ENCODE measurements at places on chromosomes 7 and 10.
A peak's percentile ranks its signal among the peaks of the same experiment; 100 is the strongest.

DNA sequence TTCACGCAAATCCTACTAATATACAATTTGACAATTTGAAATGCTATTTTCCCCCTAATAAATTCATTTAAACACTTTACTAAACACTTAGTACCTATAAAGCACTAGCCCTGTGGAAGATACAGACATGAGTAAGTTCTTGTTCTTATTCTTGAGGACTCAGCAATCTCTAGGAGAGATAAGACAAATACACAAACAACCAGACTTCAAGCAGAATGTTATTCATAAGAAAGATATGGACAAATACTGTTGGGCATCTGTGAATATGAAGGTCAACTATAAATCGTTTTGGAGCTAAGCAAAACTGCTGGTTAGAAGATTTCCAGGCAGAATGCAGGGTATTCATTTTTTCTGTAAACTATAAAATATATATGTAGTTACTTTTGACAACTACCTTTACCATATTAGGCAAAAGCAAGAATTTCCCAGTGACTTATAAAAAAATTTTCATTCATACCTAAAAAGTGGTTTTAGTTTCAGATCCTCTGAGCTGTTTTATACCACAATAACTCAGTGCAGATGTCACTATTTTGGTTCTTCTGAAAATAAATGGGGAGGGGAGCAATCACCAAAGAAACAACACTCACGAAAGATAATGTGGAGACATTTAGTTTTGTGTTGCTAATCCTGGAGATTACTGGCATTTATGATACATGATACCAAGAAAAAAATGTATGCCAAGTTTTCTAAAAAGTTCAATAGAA is 3.8 kb downstream of the VPS41 start:
- DNase-seq, result no peak

GRCh38 chr7:39637963-39638485 is 14.7 kb downstream of the RALA start:
- no peak for DNase-seq

- no peak for DNase-seq
Measured at GRCh38 chr7:150954986-150955518, 23.1 kb downstream of the KCNH2 start.

GRCh38 chr7:6148724-6149360 is 117.7 kb downstream of the ANKRD61 start:
- no peak for DNase-seq

- DNase-seq, result peak; percentile 37
Measured at GRCh38 chr7:31488562-31489203, 25.2 kb upstream of the ITPRID1 start.

DNA sequence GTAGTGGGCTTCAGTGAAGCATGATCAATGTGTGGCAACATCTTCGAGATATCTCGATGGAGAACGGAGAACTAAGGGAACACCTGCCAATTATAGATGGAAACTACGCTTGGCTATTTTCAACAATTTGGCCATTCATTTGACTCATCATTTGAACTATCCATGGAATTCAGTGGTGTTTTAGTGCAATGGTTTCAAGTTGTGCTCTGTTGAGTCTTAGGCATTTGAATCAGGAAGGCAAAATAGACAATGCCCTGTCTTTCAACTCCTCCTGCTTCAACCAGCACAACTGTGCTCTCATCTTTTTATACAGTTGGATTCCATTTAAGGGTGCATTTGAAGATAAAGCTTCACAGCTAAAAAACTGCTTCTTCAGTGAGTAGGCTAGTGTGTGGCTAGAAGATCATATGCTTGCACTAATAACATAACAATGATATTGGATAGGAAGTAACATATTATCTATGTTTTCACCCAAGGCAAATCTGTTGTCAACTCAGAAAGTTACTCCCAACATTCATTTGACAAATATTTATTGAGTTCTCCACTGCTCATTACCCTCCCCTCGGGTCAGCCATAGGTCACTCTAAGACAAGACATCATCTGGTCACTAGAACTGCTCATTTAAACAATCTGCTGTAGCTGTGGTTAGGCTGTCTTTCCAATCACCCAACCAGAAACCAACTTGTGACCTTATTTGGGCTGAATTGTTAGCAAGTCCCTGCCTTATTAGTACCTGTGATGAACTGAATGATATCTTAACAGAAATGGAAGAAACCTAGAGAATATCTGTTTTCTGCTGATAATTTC is 314.1 kb upstream of the SP4 start:
- no peak for DNase-seq

DNA sequence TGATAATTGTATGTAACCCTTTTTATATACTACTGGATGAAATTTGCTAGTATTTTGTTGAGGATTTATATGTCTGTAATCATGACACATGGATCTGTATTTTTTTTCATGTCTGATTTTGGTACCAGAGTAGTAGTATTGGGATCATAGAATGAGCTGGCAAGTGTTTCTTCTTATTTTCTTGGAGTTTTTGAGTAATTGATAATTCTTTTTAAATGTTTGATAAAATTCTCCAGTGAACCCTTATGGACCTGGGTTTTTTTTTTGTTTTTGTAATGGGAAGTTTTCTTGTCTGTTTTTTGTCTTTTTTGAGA is 28.4 kb downstream of the ZNF33A start:
- no peak for DNase-seq

DNA sequence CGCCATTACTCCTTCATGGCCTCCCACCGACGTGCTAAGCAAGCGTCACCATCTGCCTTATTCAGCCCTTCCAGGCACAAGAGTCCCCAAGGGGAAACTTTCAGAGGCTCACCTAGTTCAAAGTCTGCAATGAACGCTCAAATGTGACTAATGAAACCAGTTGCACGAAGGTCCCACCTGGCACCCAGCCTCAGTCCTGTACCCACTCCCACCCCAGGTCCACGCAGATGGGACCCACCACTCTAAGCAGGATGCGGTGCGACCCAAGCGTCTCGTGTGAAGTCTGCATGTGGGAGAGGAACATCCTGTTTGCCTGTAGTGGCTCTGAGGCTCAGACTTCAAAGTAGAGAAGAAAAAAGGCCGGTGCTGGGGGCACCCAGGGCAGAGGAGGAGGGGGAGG is 40.3 kb downstream of the RGS10 start:
- DNase-seq, result peak; percentile 88

DNA sequence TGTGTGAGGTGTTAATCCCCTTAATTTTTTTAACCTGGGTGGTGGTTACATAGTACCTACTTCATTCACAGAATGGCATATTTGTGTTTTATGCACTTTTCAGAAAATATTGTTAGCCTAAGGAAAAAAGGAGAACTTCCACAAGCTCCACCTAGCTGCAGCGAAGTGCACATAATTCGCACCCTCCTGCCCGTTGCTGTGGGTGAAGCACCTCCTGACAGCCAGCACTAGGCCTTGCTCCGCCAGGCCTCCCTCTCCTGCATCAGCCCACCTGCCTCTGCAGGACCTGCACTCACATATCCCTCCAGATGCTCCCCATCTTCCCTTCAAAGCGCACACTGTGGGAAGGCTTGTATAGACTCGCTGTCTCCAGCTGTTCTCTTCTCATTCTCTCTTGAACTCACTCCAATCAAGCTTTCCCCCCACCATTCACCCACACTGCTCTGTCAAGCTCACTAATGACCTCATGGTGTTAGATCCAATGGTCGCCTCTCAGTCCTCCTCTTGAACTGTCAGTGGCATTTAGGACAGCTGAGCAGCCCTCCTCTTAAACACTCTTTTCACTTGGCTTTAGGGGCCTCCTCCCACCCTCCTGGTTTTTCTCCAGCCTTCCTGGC is 20.7 kb upstream of the GRID1 start:
- no peak for DNase-seq

GRCh38 chr7:132437730-132438129 is 138.5 kb downstream of the PLXNA4 start:
- DNase-seq, result no peak

- DNase-seq, result no peak
Measured at GRCh38 chr7:134315679-134316538, 821 bp downstream of the SLC35B4 start.

GRCh38 chr7:48471196-48471595 is 299.9 kb downstream of the ABCA13 start:
- DNase-seq, result no peak

DNA sequence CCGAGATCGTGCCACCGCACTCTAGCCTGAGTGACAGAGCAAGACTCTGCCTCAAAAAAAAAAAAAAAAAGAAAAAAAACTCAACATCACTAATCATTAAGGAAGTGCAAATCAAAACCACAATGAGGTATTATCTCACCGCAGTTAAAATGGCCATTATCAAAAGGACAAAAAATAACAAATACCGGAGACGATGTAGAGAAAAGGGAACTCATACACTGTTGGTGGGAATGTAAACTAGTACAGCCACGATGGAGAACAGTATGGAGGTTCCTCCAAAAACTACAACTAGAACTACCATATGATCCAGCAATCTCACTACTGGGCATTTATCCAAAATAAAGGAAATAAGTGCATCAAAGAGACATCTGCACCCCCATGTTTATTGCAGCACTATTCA is 24.3 kb downstream of the GRK5 start:
- no peak for DNase-seq

GRCh38 chr10:22367471-22367870 is 22.2 kb downstream of the SPAG6 start:
- no peak for DNase-seq

DNA sequence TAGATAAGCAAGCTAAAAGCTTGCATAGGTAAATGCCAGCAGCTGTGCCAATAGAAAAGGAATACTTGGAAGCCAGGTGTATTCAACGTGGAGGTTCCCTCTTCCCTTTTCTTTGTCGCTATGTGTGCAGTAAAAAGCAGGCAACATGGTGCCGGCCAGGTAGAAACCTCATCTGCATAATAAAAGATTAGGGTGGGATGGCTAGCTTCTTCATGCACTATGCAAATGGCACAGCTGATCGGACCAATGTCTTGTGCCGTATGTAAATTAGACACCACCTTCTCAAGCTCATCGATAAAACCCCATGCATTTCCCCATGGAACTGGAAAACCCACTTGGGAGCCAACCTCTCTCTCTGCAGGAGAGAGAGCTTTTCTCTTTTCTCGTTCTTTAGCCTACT is 150.9 kb upstream of the FOXK1 start:
- DNase-seq, result no peak

DNA sequence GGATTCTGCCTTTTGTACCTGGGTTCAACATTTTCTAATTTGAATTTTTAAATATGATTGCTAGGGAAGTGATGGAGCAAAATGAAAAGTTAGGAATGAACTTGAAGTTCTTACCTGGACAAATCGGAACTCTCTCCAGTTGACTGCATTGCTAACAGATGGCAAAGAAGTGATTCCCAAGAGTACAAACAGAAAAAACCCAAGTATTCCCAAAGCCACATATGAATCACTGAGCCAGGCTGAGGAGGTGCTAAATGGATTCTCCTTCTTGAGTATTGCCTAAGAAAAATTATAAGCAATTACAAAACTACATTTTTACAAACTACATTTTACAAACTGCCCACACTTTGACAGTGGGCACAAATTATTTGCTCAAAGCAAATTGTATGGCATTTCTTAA is 25.9 kb downstream of the STEAP4 start:
- no peak for DNase-seq

- DNase-seq, result no peak
Measured at GRCh38 chr7:50347693-50348092, 43.2 kb downstream of the IKZF1 start.

GRCh38 chr10:5478694-5479305 is 20.6 kb downstream of the CALML5 start:
- no peak for DNase-seq

DNA sequence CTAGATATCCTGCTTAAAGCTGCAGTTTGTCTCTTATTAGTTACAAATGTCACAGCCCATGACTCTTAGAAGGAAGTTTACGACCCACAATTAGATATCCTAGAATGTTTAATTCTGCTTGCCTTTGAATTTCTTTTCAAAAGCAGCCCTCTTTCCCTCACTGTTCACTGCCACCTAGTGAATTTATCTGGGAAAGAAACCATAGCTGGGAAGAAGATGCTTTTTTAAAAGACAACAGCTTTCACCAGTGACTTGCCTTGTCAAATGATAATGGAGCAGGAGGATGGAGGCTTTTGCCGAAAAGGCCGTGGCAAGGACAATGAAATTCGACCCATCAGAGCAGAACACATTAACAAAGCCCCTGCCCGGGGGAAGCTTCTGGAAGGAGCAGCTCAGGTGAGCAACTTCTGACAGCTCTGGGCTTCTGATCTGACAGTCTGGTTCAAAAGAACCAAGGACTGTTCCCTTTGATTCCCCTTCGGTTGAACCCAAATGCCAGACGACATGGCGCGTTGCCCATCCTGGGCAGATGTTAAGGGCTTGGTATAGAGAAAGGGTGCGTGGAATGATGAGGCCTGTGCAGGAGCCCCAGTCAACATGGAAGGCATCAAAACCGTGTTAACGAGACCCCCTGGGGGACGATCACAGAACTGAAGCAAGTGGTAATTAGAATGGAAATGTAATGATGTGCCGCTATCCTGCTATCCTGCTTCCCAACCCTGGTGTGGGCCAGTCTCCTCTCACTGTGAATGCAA is 236.8 kb downstream of the FRMD4A start:
- no peak for DNase-seq

DNA sequence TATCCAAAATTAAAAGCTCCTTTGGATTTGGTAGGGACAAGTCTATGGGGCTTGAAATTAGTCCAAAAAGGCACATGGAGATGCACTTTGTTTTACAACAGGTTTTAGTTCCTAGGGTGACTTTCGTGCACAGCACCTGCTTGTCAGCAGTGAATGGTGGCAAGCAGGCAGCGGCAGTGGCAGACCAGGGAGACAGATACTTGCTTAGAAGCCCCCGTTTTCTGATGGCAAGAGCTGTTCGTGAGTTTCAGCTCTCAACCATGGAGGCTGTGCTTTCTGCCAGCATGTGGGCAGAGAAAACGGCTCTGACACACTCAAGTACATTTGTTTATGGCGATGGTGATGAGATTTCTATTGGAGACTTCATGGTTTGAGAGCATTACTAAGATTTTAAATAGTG is 61.7 kb upstream of the SHH start:
- DNase-seq, result no peak

- peak; percentile 48 for DNase-seq
Measured at GRCh38 chr10:33008499-33009243, 50.6 kb upstream of the ITGB1 start.

DNA sequence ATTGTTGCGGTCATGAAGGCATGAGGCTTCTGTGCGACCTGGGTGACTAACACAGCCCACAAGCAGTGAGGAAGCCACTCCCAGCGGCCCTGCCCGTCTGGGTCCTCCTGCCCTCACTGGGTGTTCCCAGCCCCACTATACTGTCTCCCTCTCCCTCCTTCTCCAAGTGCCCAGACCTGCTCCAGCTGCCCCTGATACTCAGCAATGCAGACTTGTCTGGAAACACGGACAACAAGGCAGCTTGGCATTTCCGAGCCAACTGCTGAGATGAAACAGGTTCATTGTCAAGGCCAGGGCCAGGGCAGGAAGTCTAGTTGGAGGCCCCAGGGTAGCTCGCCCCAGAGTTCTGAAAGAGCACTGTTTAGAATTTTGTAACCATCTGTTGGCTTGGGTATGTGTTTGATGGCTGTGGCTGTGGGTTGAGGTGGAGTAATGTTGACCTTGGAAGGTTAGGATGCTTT is 95.7 kb downstream of the RBM20 start:
- DNase-seq, result no peak

GRCh38 chr7:99369767-99370391 is 4.7 kb upstream of the ARPC1B start:
- DNase-seq, result no peak

- no peak for DNase-seq
Measured at GRCh38 chr7:18200855-18201254, 173.2 kb upstream of the PRPS1L1 start.
